ENCODE measurements at places on chromosomes 11 and 22.

- DNase-seq: no peak
These were observed 318.7 kb downstream of the BRD1 start for GRCh38 chr22:49509016-49509415.

DNA sequence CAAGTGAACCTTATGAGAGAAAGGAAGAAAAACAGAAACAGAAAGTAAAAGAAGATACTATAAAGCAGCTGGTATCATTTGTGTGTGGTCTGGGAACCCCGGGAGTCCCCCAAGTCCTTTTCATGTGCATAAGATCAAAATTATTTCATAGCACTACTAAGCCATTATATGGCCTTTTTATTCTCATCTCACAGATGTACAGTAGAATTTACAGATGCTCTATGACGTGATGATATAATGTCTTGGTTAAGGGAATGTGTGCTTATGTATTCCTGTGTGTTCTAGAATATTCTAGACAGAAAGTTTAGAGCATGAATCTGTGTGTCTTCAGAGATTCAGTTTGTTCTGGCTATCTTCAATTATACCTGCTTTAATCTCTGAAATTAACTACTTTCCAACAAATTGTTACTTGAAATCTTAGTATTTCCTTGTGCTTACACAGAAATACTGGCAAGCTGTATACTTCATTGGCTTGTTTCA lies 8.6 kb upstream of the TPP1 start:
- no peak for DNase-seq

DNA sequence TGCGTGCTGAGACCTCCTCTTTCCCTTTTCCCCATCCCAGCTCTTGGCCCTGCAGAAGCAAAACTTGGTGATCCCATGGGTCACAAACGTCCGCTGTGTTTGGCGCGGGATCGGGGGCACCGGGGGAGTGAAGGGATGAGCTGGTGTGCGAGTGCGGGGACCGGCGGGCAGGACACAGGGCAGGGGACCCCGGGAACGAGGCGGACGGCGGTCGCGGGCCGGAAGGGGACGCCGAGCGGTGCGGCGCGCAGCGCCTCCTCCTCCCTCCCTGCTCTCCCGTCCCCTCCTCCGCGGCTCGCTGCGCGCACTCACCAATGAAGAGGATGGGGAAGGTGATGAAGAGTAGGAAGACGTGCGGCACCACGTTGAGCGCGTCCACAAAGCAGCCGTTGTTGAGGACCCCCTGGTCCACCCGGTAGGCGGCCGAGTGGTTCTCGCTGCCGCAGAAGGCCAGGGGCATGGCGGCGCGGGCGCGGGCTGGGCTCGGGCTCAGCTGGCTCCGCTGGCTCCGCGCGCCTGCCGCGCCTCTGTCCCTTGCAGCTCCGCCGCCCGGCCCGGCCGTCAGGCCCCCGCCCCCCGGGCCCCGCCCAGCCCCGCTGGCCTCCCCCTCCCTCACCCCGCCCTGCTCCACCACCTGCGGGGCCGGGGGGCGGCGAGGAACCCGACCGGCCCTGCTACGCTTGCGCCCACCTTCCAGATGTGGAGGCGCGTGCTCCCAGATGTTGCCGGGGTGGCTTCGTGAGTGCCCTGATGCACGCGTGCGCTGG lies at the start of gene ABCC8:
ABCC8 (minus strand) TSS at position 529 of the 767 bp plus-strand sequence; CDS start at position 460, 69 bp downstream.
- DNase-seq: peak; percentile 73

GRCh38 chr11:95459291-95460042 lies 228.5 kb upstream of the SESN3 start:
- DNase-seq: no peak

DNA sequence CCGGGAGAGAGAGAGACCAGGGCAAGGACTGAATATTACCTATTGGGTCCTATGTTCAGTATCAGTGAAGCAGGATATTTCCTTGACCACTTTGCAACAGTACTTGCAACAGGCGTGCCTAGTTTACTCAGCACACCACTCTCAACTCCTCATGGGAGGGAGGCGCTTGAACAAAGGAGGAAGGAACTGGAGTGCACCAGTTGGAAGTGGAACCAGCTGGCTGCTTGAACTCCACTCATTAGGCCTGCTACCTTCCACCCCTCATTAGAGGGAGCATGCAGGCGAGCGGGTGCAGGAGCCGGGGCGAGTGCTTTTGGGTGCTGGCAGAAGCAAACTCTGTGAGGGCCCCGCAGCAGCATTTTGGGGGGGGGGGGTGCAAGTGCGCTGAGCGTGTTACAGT lies 1369.6 kb upstream of the RAG2 start:
- DNase-seq: no peak

DNA sequence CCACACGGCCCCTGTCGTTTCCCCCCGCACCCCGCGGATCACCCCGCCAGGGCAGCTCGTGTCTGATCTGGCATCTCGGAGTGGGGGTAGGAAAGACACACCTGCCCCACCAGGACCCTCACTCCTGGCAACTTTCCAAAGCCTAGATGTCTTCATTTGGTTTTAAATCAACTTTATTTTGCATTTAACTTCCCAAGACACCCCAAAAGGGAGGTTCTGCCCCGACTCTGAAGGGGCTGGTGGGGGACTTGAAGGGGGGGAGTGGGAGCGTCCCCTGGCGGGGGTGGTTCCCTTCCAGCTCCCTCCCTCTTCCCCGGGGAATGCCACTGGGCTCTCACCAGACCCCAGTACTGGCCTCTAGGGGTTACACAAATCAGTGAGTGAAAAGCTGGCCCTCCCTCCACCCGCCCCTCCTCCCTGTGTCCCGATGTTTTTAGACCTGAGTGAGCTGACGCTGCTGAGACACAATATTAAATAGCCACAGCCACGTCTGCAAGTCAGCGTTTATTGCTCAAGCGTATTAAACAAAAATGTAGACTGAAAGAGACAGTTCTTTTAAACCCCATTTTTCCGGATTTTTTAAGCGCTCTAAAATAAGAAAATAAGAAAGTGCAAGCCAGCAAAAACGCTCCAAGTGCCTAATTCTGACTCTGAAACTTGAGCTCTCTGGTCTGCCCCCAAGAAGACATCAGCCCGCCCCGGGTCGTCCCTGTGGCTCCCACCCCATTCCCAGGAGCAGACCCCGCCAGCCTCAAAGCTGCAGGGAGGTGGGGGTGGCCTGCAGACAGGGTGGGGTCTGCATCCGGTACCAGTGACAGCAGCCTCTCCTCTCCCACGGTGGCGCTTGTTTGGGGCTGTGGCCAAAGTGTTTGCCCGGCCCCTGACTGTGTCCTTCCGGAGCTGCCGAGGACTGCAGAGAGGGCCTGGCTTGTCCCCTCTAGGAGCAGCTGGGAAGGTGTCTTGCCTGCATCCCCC lies 1.1 kb upstream of the TTLL8 start:
- DNase-seq: no peak

DNA sequence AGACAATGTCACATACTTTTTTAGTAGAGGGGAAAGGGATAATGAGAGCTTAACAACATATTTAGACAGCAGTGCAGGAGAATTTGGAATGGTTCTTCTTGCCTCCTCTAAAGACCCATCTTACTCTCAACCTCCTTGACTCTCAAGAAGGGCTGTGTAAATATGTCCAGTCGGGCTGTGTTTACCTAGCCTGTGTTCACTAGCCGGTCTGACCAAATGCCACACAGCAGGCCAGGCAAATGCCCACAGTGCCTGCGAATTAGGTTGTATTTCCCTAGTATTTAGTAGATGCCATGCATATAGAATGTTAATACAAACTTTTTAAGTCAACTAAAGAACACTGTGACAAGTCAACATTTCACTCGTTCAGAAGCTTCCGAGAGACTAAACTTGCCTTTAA lies 51.4 kb upstream of the MTMR2 start:
- DNase-seq: no peak

DNA sequence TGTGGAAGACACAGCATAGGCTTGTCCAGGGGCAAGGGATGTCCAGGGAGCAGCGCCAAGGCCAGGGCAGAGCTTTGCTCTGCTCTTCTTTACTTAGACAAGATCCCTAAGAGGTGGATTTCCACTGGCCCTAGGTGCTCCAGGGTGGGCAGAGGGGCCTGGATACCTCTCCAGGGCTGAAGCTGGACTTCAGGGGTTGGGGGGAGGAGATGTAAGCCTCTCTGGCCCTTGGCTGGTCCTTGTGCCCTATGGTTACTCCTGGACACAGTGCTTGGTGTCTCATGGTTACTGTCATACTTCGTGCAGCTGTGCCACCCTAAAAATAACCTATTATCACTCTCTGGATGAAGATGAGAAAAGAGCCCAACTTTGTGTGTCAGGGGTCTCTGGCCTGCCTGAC lies 12.9 kb upstream of the KCNJ11 start:
- no peak for DNase-seq

- DNase-seq: no peak
These were observed 63.4 kb downstream of the TSPAN18 start for GRCh38 chr11:44790211-44790610.

DNA sequence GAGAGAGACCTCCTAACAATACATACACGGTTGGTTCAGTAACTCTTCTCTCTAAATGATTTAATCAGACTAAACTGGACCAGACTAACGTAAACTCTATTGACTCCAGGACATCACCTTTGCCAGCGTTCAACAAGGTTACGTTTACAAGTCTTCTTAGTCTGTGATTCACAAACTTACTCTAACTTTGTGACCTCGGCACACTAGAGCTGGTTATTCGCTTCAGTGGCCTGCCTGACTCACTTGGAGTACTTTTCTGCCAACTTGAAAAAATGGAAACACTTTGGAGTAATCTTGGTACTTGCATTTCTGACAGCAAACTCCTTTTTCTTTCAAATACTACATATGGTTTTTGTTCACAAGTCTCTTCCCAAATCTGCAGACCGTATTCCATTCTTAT lies 26.2 kb downstream of the MTMR2 start:
- DNase-seq: no peak

DNA sequence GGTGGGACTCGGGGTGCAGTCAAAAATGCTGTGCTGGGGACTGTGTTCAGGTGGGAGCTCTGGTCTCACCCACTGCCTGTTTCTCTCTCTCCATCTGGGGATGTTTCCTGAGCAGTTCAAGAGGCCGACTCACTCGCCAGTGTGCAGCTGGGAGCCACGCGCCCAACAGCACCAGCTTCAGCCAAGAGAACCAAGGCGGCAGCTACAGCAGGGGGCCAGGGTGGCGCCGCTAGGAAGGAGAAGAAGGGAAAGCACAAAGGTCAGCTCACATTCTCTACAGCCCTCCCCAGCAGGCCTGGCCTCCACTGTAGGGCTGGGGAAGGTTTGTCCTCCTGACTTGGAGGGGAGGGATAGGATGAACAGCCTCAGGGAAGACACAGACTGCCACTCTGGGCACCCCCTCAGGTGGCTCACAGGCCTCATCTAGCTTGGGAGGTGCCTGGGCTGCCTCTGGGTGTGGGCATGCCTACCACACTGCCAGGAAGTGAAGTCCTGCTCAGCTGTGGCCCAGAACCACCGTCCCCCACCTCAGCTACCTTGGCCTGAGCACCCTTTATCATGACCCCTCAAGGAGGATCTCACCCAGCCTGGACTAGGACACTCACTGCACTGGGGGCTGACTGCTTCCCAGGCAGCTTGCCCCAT lies 13.0 kb downstream of the TUB start:
- DNase-seq: no peak

DNA sequence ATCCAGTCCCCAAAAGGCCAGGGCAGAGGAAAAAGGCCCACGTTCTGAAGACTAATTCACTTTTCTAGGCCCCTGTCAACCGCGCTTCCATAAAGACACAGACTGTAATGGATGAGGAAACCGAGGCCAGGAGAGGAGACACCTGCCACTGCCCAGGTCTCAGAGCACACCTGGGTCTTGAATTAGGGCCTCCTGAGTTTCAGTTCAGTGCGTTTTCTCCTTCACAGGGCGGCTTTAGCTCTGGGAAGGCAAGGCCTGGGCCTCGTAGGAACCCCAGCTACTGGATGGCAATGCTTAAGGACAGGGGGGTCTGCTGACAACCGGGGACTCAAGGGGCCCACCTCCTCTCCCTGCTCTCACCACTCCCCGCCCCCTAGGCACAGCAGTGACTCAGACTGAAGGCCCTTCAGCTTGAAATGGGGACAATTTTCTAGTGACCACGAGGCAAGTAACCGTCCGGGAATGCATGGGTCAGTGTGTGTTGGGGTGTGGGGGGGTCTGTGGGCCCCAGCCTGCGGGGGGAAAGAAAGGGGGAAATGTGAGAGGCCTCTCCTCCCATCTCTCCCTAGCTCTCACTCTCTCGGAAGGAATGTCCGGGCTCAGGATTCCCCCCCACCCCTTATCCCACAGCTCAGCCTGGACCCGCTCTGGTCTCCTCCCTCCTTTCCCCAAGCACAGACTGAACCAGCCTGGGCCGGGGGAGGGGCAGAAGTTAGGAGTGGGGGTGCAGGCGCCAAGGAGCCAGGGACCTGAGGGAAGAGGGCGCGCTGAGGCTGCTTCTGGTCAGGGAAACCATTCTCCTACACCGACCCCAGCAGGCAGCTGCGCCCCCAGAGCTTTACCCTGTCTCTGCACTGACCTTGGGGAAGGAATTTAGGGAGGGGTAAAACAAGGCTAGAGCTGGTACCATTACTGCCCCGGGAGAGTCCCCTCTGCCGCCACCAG lies 17.2 kb downstream of the CREB3L1 start:
- DNase-seq: no peak

GRCh38 chr11:34972892-34973291 lies 56.5 kb downstream of the PDHX start:
- no peak for DNase-seq

DNA sequence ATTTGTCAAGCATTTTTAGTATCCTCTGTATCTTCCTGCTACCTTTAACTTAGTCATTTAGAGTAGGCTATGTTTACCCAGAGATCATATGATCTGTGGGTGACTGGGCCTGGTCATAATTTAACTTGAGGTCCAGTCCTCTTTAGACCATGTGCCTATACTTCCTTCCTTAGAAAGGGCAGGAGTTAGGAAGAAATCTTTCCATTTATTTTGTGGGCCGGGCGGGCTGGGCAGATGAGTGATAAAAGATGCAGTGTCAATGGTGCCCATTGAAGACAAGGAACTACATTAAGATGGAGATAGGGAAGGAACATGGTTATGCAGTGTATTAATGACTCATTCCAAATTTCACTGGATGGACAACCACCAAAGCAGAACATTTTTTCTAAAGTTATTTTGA lies 30.9 kb upstream of the PDE3B start:
- no peak for DNase-seq

DNA sequence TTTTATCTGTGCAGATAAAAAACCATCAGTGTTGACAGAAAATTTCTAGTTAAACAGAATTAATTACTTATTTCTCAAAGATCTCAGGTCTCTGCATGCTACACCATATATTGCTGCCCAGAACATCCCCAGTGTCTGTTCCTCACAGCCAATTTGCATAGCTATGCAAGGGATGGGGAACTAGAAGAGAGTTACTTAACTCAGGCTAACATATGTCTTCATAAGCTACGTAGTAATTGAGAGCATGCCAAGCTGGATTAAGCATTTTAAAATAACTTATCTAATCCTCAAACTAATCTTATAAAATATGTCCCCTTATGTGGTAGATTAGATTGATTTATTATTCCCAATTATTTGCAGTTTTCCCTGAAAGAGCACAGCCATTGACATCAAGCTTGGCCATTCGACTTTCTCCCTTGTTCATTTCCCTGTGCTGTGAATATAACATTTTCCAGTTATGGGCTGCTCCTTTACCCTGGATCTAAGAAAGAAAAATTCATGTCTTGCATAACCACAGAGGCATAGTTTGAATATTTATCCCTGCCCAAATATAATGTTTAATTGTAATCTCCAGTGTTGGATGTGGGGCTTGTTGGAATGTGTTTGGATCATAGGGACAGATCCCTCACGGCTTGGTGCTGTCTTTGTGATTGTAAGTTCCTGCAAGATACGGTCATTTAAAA lies 69.1 kb downstream of the C11orf87 start:
- no peak for DNase-seq
